ENCODE measurements at places on chromosomes 5 and 9.

DNA sequence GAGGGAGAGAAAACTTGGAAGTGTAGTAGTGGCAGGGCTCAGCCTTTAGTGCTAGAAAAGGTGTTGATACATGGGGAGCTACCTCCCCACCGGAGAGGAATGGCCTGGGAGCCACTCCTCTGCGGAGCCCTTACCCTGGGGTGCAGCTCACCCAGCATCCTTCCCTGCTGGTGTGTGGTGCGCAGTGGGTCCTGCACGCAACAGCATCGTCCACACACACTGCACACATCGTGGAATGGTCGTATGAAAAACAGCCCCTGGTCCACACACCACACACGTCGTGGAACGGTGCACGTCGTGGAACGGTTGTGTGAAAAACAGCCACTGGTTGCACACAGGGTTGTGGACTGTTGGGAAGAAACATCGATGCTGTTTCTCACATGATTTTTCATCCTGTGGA lies 16.1 kb upstream of the AHRR start:
- DNase-seq: no peak

DNA sequence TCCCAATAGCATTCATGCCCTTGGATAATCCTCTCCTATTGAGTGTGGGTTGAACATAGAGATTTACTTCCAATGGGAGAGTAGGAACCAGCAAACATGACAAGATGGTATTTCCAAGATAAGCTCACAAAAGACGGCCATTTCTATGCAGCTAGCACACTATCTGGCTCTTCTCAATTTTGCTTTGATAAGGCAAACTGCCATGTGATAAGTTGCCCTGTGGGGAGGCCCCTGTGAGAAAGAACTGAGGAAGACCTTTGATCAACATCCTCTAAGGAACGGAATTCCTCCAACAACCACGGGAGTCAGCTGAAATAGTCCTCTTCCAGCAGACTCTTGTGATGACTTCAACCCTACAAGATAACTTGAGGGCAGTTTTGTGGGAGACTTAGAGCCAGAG lies 211.9 kb upstream of the TRPM3 start:
- no peak for DNase-seq

DNA sequence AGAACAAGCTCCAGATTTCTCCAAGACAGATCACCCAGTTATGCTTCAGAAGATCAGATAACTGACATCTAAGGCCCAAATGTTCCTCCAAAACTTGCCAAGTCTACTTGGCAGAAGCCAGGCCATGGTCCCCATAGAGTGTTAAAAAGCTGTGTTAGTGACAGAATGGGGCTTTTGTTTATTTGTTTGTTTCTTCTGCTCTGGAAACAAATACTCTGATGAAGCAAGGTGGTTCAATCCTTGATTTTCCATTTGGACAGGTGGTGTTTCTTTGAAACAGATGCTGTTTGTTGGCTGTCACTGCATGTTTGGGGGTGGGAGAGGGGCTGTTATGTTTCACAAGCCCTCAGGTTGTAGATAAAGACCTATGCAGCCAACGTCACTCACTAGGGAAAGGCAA lies 264.0 kb downstream of the FAM114A2 start:
- DNase-seq: peak; percentile 18

DNA sequence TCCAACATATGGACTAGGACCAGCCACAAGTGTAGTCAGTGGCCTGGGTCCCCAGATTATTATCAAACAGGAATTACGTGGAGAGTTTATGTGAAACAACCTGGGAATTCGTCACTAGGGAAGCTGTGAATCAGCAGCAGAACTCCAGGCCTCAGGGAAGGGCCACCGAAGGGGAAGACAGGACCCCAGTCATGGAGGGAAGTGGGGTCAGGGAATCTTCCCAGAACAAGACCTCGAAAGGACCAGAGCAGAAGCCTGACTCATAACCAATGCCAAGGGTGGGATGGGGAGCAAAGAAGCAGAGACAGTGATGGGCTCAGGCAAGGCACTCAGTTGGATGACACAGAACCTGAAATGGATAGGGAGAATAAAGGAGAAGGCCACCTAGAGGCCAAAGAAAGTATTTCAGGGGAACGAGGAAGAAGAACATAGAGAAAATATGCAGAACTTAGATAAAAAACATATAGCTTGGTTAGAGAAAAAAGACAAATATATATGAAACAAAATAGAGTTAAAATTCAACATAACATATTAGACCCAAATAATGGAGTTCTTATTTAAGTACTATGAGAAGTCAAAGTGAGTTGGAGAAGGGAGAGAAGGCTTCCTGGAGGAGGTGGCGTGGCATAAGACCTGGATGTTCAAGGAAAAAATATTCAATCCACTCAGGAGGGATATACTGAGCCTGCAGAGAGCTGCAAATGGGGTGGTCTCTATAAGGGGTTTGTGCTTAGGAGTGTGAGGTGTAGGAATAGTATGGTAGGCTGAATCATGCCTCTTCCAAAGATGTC lies 66.7 kb upstream of the CAST start:
- no peak for DNase-seq

DNA sequence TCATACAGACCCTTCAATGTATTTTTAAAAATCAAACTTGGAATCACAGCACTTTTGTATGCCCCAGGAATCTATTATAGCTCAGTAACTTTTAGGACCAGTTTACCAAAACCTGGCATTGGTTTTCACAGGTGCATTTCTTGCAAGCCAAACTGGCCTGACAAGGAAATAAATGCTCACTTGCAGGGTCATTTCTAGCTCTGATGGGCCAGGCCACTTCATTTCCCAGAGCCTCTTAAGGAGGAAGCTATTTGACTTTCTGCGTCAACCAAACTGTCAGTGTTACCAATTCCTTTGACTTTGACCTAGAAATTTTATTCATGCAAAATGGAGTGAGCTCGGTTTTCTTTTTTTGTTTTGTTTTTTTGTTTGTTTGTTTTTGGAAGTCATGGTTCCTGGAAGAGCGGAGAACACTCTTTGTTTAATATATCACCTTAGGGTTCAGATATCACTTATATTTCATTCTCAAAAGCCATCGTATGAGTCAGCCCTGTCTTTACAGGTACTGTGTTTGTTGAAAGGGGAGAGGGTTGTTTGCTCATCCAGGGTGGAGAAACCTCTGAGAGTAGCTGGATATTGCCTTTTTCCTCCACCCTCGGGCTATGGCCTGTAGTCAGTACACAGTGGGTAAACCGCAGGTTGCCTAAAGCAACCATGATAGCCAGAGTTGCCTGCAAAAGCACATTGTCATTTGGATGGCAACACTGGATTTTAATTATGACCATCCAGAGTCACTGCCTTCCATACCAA lies 58.9 kb downstream of the GNA14 start:
- DNase-seq: no peak
